ENCODE measurements at places on chromosomes 3 and 15.

GRCh38 chr15:74397239-74398068 lies 30.0 kb upstream of the CYP11A1 start:
- DNase-seq = no peak

DNA sequence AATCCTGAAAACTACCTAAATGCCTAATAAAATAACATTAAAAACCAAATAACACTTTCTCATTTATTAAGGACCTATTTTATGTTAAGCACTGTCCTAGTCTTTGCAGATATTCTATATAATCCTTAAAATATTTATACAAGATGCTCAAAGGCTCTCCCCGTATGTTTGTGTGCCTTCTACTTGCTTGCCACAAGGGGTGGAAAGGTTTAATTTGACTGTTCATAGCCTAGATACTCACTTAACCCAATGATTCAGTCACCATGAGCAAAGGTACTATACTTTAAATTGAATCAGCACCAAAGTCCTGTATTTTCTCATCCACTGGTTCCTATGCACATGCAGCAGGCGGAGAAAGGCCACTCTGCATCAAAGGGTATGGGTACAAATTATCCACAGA lies 32.0 kb downstream of the LSAMP start:
- no peak for DNase-seq

DNA sequence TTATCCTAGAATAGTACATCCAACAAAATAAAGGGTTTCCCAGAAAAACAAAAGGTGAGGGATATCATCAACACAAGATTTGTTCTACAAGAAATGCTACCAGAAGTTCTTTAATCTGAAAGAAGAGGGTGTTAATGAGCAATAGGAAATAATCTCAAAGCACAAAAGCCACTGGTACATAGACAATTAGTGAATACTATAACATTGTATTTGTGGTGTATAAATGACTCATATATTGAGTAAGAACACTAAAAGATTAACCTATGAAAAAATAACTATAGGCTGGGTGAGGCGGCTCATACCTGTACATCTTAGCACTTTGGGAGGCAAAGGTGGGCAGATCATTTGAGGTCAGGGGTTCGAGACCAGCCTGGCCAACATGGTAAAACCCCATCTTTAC lies 210.2 kb upstream of the SLITRK3 start:
- no peak for DNase-seq

DNA sequence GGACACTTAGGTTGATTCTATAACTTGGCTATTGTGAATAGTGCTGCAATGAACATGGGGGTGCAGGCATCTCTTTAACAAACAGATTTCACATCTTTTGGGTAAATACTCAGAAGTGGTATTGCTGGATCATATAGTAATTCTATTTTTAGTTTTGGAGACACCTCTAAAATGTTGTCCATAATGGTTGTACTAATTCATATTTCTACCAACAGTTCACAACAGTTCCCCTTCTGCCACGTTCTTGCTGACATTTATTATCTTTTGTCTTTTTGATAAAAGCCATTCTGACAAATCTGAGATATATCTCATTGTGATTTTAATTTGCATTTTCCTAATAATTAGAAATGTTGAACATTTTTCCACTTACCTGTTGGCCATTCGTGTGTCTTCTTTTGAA lies 19.5 kb downstream of the CX3CR1 start:
- DNase-seq = no peak

DNA sequence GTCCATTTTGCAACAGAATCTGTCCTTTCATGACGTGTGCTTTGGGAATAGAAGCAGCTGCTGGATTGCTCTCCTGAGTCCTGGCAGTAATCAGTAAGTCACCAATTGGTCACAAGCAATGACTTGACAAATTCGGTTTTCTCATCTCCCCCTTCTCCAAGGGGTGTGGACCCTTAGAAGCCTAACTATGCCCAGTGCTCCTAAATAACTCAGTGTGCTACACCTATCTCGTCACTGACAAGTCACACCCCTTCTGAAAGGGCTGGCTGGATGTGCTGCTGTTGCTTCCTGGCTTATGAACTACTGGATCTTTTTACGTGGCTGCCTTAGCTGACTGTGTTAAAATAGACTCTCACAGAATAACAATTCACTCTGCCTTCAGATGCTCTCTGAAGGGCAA lies 1351.5 kb downstream of the ZPLD1 start:
- no peak for DNase-seq

GRCh38 chr3:11290743-11291680 lies 18.8 kb downstream of the ATG7 start:
- DNase-seq = peak; percentile 32

- no peak for DNase-seq
Measured at GRCh38 chr3:52379610-52380009, 63.5 kb downstream of the DNAH1 start.

GRCh38 chr3:191774485-191774884 lies 313.5 kb downstream of the PYDC2 start:
- DNase-seq = peak; percentile 90

GRCh38 chr15:96333131-96334016 lies 2.9 kb downstream of the NR2F2 start:
- DNase-seq = no peak

DNA sequence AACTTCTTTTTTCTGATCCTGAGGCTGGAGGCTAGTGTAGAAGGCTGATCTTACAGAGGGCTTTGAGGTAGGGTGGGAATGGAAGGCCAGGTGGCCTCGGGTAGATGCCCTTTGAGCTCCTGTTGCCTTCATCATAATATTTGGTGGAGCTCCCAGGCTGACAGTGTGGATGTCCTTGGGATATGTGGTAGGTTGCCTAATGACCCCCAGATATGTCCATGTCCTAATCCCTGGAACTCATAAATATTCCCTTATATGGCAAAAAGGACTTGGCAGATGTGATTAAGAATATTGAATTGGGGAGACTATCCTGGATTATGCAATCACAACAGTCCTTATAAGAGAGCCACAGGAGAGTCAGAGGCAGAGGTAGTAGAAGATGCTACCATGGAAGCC lies 5.5 kb downstream of the ADAMTSL3 start:
- no peak for DNase-seq

GRCh38 chr3:81723732-81724313 lies 37.6 kb downstream of the GBE1 start:
- DNase-seq = peak; percentile 48

DNA sequence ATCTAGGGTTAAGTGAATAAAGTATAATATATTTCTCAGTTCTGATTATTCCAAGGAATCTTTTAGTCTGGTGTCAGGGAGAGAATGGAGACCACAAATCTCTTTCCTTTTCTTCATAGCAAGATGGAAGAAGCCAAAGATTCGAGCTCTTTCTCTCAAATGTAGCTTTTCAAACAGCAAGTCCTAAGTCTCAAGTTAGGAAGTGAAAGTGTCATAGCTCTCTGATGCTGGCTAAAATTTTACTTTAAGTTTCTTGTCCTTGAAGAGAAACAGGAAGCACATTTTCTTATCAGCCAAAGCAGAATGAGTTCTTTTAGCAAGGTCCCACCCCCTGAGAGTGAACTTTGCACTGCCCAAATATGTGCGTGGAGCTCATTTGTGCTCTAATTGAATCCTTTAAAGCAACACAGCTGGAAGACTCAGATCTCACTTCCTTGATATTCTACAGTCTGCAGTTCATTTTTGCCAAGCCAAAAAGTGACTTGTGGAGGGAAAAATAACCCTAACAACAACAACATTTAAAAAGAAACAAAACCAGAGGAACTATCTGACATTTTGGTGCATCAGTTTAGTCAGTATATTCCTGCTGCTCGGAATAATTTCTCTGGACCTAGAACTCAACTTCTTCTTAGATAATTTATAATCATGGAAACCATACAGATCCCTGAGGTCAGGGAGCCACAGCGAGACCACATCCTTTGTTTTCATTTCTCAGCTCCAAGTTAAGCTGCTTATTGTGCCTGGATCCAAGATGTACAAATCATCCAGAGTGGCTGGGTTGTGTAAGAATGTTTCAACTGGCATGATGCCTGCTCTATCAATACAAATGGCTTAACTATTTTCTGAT lies 238.7 kb upstream of the P2RY1 start:
- DNase-seq = peak; percentile 90

DNA sequence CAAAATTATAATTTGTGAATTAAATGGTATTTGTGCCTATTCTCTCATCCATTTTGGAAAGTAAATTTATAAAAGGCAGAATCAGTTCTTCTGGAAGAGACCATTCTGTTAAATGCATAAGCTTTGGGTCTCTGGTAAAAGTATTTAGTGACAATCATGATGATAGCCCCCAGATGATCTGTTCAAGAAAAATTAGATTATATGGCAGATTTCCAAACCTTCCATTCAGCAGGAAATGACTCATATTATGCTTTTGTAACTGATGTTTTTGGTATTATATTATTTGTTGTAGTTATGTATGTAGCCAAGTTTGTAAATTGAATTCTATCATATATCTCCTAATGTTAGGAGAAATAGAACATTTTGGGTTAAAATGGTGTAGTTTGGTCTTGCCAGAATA lies 340.8 kb upstream of the DPH6 start:
- peak; percentile 47 for DNase-seq

- DNase-seq = no peak
Measured at GRCh38 chr3:134699141-134699711, 48.4 kb upstream of the KY start.

DNA sequence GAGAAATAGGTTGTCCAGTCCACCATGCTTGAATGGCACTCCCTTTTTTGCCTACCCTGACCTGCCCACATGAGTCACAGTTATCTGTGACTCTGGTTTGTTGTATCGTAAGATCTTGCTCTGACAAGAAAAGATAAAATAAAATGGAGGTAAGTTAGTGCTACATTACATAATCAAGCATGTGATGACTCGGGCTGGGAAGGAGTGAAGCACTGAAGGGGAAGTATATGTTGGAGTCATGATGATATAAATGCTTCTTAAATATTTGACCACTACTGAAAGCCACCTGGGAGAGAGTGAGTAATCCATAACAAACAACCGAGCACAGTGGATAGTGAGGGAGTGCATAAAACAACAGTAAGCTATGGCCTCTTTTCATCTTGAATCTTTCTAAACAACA lies 124.4 kb downstream of the SHOX2 start:
- peak; percentile 34 for DNase-seq

DNA sequence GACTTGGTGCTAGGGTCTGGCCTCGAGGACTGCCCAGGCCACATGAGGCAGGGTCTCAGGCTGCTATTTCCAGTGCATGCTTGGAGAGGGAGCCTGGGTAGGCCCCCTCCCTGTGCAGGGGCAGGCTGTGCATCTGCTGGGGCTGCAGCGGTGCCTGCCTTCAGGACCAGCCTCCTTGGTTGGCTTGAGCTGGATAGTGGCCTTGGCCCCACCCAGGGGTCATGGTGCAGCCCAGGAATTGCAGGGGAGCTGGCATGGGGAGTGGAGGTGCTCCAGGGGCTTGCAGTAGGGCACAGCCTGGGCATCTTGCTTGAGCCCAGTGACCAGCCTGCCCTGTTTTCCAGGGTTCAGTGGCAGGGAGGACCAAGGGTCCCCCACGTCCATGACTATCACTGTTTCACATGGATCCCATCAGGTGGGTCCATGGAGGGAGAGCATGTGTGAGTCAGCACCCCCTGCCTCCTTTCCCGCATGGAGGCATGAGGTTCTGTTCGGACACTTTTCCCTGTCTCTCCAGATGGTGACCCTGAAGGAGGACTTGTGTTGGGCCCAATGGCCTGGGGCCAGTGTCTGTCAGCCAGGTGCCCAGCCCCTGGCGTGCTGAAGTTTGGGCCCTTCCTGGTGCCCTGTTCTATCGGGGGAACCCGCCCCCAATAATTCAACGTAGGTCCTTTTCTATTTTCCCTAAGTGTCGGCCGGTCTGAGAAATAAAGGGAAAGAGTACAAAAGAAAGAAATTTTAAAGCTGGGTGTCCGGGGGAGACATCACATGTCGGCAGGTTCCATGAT lies 218.6 kb downstream of the SNRPN start:
- DNase-seq = no peak

DNA sequence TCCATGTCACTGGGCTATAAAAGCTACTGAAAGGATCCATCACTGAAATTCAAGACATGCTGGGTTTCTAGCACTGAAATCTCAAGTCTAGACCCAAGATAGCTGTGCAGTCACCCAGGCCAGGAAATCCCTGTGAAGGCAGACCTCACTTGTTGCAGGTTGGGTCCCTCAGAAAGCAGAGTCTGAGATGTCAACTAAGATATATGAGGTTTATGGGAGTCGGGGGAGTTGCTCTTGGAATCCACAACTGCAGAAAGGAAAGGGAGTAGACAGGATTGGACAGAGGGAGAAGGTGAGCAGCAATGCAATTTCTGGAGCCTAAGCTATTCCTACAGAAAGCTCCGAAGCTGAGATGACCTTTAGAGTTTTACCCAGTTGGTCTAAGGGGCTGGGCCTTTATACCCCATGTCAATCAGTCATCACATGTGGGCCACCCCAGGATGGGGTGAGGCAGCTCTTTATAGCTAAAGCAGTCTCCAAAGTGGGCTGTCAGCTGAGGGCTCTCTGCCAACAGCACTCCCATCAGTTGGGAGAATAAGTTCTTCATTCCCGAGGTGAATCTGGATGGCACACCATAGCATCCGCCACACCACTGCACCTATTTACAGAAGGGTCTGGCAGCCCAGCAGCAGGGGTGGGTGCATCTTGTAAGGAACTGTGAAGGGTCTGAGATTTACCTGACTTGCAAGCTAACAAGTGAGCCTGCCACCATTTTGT lies 52.3 kb upstream of the ACVR2B start:
- DNase-seq = no peak

- DNase-seq = no peak
Measured at GRCh38 chr3:191216510-191216909, 17.5 kb downstream of the OSTN start.

- no peak for DNase-seq
Measured at GRCh38 chr15:25862071-25862471, 1.1 kb downstream of the ATP10A start.

DNA sequence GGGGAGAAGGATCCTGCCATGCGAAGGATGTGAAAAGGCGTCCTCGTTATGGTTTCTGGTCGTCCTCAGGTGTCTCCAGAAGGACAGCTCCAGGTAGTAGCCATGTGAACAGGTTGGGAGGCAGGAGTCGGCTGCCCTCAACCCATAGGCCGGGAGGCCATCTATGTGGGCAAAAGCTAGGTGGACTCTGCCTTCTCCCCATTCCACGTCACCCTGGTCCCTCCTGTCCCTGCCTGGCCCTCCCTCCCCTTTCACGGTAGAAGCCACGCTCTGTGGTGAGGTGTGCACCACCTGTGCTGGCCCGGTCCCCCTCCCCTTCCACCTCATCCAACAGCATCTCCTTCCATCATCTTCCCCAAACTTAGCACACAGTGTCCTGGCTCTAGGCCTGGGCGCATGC lies 16.3 kb downstream of the ITIH3 start:
- no peak for DNase-seq

DNA sequence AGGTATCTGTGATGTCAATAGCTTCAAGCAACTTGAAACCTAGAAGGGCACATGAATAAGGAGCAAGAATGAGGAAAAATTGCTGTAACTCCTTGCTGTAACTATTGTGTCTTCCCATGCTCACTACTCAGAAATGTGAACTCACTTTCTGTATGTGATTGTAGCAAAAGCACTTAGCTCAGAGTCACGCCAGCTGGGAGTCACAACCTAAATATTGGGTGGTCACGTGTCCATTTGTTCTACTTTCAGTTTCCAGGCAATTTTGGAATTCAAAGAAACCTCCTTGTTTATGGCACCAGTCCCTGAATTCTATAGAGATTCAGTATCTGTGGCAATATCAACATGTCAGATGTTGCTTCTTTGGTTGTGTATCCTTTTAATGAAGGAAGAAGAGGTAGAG lies 241.6 kb upstream of the AZI2 start:
- DNase-seq = no peak
